ENCODE measurements at places on chromosomes 1 and 21.

- no peak for DNase-seq
Observed at GRCh38 chr1:215517441-215517891, 49.6 kb upstream of the KCTD3 start.

GRCh38 chr1:242784807-242785206 lies 260.3 kb upstream of the PLD5 start:
- DNase-seq = no peak

- DNase-seq = no peak
Observed at GRCh38 chr21:44713846-44714245, 2.5 kb upstream of the TSPEAR start.

DNA sequence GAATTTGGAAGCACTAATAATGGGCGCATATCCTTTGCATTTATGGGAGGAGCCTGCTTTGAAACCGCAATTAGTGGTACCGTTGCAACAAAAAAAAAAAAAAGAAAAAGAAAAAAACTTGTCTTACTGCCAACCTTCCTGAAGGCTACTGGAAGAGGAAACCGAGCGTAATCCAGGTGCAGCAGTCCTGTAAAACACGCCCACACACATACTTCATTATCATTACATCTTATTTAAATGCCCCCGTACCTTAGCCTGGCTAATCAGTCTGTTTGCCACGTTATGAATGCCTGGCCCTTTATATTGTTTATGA lies 686 bp upstream of the ZNF281 start:
- peak; percentile 81 for DNase-seq

- no peak for DNase-seq
Observed at GRCh38 chr1:239006276-239006675, 380.1 kb upstream of the CHRM3 start.

DNA sequence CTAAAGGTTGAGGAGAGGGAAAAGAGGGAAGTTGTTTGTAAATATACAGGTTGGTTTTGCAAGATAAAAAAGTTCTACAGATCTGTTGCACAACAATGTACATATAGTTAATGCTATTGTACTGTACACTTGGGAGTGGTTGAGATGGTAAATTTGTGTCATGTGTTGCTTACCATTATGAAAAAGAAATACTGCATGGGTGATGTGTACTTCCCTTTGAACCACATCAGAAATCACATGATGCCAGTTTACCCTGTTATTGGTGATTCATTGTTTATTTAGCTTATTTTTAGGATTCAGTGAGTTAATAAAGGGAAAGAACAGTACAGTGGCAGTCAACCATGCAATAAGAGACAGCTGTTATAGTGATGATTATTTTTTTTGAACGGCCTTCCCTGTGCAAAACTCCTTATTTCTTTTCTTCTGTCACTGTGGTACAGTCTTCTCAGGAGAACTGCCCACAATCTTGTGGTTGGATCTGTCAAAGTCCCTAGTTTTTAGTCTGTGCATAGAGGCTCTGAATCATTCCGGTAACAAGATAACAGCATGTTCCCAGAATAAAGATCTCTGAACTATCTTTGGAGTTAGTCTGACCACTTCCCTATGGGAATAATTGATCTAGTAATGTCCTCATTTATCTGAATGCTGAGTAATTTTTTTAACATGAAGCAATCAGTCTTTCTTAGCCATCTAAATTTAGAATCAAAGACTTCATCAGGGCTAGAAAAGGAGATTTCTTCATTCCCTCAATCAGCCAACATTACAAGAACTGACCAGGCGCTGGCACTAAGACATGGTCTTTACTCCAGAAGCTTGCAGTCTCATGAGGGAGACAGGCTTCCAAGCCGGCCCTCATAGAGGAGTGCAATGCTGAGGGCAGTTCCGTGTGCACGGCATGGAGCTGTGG lies 84.2 kb downstream of the SH3GLB1 start:
- DNase-seq = peak; percentile 22

GRCh38 chr1:243912347-243912746 lies 62.3 kb upstream of the AKT3 start:
- DNase-seq = no peak

All from NCI-H2107 (cell line).